ENCODE measurements at places on chromosomes 3 and 15.

GRCh38 chr15:74278207-74278606 lies 42.1 kb downstream of the CCDC33 start:
- DNase-seq: no peak

DNA sequence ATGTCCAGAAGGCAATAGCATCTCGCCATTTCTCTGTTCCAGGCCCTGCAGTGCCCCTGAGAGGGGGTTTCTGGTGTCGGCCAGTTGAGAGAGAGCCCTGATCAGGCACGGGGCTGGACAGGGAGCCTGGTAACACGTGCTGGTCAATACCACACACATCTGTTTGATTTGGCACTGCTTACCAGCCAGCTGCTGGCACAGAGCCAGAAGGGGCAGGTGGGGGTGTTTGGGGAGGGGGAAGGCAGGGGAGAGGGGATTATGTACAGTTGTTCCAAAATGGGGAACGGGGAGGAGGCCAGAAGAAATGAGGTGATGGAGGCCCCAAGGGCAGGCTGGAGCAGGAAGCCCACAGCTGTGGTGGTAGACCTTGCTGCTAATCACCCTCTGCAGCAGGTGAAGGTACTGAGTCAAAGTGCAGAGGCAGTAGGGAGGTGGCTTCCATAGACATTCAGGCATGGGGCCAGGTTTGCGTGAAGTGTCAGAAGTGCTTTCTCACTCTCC lies 153.5 kb upstream of the LPP start:
- DNase-seq: no peak

DNA sequence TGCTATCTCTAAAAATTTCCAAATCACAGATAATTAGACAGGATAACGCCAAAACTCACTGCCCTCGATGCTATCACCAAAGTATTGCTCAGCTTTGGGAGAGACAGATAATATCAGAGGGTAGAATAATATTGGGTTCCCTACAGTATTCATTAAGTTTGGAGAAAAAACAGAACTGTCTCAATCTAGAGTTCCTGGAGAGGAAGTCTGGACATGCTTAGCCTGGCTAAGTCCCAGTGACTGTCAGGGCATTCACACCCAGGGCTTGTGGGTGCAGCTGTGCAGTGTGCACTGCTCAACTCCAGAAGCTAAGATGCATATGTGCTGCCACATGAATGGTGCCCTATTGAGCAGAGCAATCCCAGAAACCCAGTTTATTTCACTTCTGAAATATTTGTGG lies 459.6 kb upstream of the DPH6 start:
- no peak for DNase-seq

DNA sequence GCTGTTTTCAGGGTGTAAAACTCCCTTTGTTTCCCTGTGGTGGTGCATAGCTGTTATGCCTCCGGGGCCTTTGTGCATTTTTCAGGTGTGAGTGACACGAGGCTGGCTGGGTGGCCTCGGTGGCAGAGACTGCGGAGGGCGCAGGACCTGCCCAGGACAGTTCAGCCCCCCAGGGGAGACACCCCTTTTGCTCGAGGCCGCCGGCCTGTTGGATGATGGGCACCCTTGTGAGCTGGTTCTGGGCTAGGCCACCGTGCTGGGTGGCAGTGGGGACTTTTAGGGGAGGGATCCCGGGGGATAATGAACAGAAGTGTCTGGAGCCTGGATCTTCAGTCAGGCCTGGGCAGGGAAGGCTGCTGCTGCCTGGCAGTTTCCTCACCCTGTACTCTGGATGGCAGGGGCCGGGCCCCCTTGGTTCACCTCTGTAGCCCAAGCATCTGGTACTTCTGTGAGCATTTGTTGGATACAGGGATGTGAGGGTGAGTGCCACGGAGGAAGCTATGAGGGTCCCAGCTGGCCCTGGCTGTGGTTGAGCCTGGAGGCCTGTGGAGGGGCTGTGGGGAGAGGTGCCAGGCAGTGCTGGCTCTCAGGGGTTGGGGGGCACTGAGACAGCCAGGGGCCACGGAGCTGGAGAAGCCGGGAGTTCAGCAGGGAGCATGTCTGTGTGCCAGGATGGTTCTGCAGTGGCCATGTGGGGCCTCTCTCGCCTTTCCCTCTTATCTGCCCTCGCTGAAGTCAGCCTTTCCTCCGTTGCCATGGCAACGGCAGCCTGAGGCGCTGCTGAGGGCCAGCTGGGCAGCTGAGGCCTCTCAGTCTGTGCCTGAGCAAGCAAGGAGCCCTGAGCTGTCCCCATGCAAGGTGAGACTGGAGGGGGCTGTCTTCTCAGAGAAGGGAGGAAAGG lies 49.0 kb downstream of the KY start:
- no peak for DNase-seq

GRCh38 chr3:119322021-119322834 lies 28.0 kb downstream of the ARHGAP31 start:
- no peak for DNase-seq

DNA sequence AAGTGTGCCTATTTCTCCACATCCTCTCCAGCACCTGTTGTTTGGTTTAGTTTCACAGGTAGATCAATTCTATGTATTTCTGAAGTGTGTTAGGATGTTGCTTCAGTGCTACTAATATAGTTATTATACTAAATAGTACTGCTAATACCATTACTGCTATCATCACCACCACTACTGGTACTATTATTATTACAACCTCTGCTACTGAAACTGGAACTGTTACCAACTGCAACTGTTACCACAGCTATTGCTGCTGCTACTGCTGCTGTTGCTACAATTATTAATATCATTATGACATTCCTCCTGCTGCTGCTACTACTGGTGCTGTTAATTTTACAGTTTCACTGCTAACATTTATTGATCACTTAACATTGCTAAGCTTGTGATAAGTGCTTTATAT lies 8.3 kb upstream of the LMOD3 start:
- DNase-seq: no peak

DNA sequence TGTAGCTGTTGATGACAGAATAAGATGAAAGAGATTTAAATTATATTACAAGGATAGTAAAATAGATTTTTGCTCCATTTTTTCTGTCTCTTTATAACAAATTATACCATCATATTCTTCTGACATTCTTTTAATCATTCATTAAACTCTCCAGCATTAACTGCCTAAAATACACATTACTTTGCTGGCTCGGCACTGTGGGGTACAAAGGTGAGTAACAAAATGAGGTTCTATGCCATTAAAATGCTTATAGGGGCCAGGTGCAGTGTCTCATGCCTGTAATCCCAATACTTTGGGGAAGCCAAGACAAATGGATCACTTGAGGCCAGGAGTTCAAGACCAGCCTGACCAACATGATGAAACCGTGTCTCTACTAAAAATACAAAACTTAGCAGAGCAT lies 81.5 kb downstream of the ULK4 start:
- DNase-seq: no peak

DNA sequence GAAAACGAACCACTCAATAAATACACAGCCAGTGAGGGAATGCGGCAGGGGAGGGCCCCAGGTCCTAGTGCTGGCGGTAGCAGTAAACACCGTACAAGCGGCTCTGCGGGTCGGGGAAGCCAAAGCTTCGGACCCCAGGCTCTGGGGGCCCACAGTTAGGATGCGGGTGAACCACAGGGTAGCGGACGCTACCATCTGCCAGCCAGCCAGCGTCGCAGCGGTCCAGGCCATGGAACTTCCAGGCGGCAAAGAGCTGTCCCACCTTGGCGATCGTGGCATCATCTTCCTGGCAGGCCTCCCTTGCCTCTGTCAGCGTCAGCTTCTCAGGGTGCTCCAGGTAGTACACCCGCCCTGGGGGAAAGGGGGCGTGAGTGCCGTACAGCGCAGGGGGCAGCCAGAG lies 17.4 kb downstream of the HAPLN3 start:
- DNase-seq: no peak

DNA sequence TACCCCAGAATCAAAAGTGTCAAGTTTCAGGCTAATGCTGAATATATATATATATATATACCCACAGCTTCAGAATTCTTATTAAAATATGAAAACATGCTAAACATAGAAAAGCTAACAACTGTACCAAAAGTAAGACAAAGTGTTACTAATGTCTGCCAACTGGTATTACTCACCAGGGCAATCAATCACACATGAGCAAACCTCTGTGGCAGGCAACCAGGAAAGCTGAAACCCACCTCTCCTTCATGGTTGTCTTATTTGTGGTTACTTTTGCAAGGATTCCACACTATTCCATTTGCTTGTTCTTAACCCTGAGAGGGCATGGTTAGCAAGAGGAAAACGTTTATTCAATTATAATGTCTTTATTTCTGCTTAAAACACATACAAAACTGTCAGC lies 512.3 kb upstream of the MDFIC2 start:
- no peak for DNase-seq

- DNase-seq: no peak
Observed at GRCh38 chr15:90760661-90761232, 43.6 kb downstream of the BLM start.

GRCh38 chr3:127781411-127782001 lies 40.8 kb downstream of the MGLL start:
- DNase-seq: no peak

- DNase-seq: no peak
Observed at GRCh38 chr3:18223571-18223970, 201.6 kb downstream of the SATB1 start.

- DNase-seq: no peak
Observed at GRCh38 chr3:112456147-112456546, 43.1 kb downstream of the BTLA start.

DNA sequence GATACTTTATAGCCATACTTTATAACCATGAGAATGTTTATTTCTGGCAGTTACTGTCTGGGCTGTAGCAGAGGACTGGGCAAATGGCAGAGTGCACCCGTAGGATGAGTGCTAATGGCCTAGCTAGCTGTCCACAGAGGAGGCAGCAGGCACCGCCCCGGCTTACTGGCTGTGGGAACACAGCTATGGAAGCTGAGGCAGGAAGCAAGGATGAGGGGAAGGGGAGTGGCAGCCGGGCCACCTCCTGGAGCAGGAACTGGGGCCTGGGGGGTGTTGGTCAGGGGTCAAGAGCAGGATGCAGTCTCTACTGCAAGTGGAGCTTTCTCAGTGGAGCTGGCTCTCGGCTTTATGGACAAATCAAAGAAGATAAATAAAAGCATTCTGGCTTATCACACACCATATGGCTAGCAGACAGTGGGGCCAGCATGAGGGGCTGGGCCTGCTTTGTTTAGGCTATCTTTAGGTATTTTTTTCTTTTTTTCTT lies 316.8 kb upstream of the CTDSPL start:
- no peak for DNase-seq

DNA sequence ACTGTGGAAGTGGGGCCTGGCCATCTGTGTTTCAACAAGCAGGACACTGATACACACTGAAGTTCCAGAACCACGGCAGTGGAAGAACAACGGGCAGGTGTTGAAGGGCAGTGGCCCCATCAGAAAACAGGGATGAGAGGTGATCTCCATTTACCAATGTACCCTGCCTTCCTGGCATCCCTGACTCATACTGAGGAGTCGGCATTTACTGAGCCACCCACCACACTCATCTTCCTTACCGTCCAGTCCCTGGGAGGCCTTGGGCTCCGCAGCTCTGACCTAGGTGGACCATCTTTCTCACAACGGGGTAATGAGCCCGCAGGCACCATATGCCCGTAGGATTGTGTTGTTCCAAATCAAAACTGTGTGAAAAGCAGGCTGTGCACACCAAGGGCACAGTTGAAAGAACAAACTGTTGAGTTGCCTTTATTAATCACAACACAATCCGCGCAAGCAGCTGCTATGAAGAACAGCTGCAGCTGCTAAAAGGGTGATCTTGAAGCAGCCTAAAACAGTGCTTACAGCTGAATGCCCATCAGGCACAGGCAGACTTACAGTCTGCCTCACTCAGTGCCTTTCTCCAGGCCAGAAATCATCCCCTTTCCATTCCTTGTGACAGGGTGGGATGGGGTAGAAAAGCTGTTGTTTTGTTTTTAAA lies 12.9 kb downstream of the MB21D2 start:
- no peak for DNase-seq

GRCh38 chr3:13653631-13654279 lies 104.8 kb downstream of the FBLN2 start:
- DNase-seq: no peak

DNA sequence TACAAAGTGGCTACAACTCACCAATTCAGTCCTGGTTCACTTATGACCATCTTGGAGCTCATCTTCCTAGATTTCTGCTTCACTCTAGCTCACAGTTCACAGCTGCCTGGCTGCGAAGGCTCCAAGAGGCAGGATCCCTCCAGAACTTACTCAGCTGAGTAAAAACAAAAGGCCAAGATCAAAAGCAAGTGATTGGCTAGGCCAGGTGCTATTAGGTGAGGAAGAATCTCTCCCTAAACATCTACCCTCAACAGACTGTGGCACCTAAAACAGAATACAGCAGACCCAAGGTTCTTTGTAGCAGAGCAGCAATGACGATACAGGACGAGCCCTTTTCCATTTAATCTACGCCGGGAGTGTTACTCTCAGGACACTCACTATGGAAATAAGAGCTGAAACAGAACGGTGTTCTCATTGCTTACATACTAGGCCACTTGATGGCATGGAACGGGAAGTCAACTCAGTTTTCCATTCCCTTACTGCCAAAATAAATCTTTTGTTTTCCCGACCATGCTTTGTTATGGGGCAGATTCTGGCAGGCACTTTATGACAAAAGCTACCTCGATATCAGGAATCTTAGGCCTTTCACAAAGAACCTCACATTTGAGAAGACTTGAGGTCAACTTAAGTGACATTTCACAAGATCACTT lies 901 bp downstream of the ICE2 start:
- no peak for DNase-seq

GRCh38 chr3:62284442-62284841 lies 88.9 kb downstream of the FEZF2 start:
- no peak for DNase-seq

DNA sequence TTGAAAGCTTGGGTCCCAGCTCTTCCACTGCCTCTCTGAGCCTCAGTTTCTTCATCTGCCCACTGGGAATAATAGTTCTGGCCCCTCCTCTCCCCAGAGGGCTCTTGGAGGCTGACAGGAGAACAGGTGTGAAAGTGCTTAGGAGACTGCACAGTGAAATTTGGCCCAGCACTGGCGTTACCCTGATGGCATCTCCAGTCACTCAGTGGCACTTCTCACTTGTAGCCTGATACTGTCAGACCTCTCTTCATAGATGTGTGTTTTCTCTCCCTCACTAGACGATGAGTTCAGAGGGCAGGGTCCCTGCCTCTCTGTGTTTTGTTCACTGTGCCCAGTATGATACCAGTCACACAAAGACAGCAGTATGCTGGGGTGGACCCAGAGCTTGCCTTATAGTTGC lies 22.2 kb upstream of the IGDCC3 start:
- DNase-seq: no peak

DNA sequence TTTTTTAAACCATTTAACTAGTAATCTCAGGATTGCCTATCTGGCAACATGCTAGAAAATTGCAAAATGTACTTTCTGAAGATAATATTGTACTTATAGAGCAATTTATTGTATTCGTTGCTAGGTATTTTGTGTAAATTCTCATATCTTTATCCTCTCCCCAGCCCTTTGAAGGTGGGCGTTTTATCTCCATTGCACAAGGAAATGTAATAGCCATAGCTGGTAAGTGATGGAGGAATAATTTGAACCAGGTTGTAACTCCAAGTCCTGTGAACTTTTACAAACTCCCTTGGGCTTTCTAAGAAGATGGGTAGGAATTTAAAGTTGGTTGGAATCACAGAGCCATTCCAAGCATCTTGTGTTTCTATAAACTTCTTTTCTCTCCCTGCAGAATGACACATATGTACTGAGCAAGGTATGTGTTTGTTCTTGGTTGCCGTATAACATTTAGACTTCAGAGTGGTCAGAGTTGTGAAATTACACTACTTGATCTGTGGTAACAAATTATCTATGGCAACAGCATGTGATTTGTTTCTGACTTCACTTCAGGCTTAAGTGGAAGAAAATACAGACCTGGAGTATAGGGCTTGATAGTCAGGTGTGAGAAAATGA lies 170.9 kb downstream of the AKAP13 start:
- no peak for DNase-seq
